ENCODE measurements at places on chromosomes 7 and 10.

- DNase-seq, result no peak
Observed at GRCh38 chr7:1706381-1706720, 36.3 kb downstream of the ELFN1 start.

- no peak for DNase-seq
Observed at GRCh38 chr10:83037653-83038052, 1101.7 kb upstream of the GHITM start.

- DNase-seq, result no peak
Observed at GRCh38 chr7:124074007-124074406, 41.1 kb upstream of the TMEM229A start.

DNA sequence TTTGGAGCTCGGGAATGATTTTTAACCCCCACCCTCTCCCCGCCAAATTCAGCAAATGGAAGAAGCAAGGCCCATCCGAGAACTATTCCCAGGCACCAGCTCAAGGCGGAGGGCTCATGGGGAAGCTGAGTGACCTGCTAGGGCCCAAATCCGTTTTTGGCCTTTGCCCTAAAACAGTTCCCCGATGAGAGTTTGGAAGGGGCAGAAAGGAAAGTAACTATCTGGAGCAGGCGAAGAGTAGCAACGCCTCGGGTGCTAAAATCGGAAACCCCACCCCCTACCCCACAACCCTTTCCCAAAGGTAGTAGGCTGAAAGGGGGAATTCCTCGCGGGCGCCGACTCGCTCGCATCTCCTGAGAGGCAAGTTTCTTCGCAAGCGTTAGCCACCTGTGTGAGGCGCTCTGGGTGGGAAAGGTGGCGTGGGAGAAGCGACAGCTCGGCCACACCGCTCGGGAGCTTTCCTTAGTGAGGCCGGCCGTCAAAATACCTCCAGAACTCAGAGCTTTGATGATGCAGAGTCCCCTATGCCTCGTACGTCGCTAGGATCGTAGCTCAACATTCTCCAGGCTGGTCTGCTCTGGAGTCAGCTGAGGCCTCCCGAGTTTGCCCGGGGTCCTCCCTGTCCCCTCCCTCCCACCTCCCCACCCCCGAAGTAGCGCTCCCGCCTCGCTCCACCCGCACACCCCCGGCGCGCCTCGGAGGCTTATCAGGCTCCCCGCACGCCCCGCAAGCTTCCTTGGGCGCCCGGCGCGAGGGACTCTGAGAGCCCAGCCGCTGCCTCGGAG, 642 bp upstream of the PRKG1 start:
- DNase-seq, result no peak

GRCh38 chr10:111511751-111512150, 434.9 kb downstream of the ADRA2A start:
- DNase-seq, result no peak

DNA sequence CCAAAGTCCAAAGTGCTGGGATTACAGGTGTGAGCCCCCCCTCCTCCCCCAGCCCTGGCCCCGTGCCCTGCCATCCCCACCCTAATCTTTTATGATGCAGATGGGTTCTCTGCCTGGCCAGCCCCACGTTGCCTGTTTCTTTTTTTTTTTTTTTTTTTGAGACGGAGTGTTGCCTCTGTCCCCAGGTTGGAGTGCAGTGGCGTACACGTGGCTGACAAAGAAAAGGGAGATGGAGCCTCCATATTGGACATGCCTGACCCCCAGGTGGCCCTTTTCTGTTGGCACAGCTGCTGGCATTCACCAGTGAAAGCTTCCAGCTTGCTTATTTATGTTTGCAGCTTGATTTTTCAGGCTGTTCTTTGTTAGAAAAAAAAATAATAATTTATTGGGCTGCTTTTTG, 235.3 kb downstream of the CCDC3 start:
- no peak for DNase-seq

- DNase-seq, result no peak
Observed at GRCh38 chr7:99362801-99363200, 11.7 kb upstream of the ARPC1B start.

DNA sequence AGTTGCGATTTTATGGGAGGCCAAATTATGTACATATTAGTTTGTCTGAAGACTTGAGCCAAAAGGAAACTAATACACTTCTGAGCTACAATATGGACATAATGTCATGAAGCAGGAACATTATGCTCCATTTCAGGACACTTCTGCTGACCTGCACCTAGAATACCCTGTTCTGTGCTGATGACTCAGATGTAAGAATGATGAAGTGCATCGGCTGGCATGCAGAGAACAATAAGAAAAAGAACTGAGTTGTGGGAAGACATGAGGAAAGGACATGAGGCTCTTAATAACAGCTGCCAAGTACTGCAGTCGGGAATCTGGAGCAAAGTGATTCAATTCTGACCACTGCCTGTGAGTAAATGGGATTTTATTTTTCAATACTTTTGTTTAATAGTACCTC, 192.9 kb upstream of the VSTM2A start:
- DNase-seq, result no peak

- no peak for DNase-seq
Observed at GRCh38 chr10:86234541-86235270, 131.9 kb downstream of the GRID1 start.

Data from activated T-helper 1 cell treated with anti-CD3 and anti-CD28 coated beads, Interleukin-12 subunit alpha, Interleukin-12 subunit beta, Interleukin-2, Interleukin-4 antibody, amounts not matched to agents 30 ng/mL and 10 ng/mL and 1 ng/mL, durations not matched to agents 14 hours and 24 hours and 36 hours (primary cell).